ENCODE measurements at places on chromosomes 6 and 20.

- DNase-seq = no peak
Measured at GRCh38 chr20:11077226-11077625, 403.4 kb upstream of the JAG1 start.

- DNase-seq = no peak
Measured at GRCh38 chr6:81655696-81656095, 96.8 kb downstream of the TENT5A start.

GRCh38 chr20:62142252-62143080 lies 728 bp downstream of the PSMA7 start:
- no peak for DNase-seq

GRCh38 chr6:98590136-98590681 lies 244.2 kb upstream of the POU3F2 start:
- no peak for DNase-seq

DNA sequence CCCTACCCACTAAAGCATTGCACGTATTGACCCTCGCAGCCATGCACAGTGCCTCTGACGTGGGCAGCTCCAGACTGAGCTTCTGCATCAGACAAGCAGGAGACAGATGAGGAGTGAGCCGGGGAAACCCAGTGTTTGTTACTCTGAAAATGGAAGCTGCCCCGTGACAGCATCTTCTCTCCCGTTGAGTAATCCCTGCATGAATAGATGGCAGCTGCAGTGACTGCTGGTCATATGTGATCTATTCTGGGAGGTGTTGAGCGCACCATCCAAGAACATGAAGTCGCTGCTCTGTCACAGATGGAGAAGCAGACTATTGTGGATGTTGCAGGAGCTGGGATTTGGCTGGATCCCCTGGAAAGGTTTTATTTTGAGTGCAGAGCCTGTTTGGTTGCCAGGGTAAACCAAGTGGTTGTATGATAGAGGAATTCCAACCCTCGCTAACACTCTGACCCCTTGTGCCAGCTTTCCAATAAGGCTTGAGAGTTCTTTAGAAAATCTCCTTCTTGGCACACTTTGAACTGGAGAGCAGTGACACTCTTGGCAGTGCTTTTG lies 242.2 kb downstream of the NRN1 start:
- DNase-seq = no peak

Data from left kidney (tissue), 8 donors.